Midbrain (tissue), 1 donor: ENCODE measurements at places on chromosomes 1 and 21.

DNA sequence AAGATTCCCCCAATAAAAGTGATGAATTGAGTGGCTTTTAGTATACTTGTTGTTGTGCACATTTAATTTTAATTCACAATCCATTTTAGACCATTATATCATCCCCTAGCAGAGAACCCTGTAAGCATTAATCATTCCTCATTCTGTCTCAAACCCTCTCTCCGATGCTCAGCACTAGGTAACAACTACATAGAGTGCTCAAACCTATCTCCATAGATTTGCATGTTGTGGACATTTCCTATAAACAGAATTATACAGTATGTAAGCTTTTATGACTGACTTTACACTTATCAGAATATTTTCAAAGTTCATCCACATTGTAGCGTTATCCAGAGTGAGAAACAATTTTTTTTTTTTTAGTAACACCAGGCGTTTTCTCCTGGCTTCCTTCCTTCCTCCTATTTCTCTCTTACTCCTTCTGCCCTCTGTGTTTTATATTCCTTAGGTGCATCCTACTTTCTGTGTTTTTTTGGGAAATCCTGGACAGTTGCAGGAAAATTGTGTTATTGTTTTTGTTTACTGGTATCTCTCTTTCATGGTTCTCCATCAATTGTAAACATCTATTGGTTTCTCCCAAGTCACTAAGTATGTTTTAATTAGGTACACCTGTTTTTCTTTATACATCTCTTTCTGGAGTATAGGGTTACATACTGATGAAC is 1528.0 kb upstream of the TPTE start:
- DNase-seq, result no peak

DNA sequence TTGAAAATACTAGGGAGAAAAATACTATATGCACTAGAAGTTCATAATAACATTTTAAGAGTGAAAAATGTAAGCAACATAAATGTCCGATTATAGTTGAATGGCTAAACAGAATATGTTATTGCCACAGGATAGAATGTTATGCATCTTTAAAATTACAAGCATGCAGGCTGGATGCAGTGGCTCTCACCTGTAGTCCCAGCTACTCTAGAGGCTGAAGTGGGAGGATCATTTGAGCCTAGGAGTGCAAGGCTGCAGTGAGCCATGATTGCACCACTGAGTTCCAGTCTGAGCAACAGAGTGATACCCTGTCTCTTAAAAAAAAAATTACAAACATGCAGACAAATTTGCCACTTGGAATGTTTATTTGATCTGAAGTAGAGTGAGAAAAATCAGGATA is 3.0 kb upstream of the BATF3 start:
- DNase-seq, result no peak

DNA sequence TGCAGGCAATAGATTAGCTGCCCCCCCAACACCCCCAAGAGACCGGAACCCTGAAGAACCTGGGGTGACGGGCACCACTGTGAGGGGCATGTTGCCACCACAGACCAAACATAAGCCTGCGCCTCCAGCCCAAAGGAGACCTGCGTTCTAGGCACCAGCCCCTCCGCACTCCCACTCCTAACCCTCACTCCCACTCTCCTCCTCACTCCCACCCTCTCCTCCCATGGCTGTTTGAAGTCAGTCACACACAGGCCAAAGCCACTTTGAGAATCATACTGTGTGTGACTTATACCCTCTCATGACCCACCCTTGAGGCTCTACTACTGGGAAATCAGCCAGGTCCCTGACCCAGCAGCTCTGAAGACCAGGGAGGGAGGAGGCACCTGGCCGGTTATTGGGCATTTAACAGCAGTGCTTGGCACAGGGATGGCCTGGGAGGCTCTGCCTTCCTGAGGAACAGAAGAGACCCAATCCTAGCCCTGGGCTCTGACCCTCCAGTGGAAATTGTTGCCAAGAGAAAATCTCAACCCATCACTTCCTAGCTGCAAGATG is 43.5 kb downstream of the FBXO2 start:
- DNase-seq, result no peak

DNA sequence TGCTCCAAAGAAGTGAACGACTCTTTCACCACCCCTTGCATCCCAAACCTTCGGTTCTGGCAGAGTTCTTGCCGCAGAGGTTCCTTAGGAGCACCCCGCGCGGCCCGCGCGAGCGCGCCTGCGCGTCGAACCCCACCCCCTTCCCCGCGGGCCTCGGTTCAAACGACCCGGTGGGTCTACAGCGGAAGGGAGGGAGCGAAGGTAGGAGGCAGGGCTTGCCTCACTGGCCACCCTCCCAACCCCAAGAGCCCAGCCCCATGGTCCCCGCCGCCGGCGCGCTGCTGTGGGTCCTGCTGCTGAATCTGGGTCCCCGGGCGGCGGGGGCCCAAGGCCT is at the start of gene C1orf56:
Gene C1orf56 (plus strand): TSS at position 161 of the 334 bp plus-strand sequence. CDS start 97 bp downstream, at position 258.
- peak; percentile 86 for DNase-seq

- DNase-seq, result no peak
Measured at GRCh38 chr1:62904856-62905225, 120.9 kb downstream of the ATG4C start.

DNA sequence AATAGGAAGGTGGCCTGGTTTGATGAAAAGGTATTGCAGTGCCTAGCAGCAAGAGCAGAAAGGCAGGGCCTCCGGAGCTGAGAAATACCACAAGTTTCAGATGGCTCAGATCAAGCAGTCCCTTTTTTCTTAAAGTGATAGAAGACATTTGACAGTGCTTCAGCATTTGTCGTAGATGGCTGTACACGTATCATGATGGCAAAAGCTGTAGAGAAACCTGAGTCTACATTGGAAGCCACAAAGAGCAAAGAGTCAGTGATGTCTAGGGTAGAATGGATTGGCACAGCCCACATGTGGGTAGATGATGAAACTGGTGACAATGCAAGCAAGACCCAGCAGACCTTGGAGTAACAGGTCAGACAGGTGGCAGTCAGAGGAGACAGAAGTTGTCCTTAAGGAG is 101.3 kb upstream of the ARTN start:
- no peak for DNase-seq
